Activated naive CD4-positive, alpha-beta T cell treated with anti-CD3 and anti-CD28 coated beads for 36 hours (primary cell): ENCODE measurements at places on chromosomes 2 and 18.

DNA sequence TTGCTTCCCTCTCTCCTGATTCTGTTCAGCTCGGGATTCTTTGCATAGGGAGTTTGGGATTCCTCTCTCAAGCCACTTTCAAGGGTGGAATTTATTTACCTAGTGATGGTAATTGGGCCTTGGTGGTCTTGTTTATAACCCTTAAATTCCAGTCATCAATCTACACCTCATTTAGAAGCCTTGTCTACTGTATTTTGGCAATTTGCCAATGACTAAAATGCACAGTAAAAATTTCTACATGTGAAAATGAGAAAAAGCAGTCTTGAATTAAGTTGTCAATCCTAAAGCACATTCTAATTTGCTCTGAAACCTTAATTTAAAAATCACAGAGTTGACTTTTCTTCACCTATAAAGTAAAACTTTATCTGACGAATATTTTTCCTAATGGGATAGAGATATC, 749.2 kb upstream of the CRIM1 start:
- H3K4me3 ChIP-seq: no peak overlapping the region
- no peak for DNase-seq
- peaks cover 2% of the 10 kb centered on the region for H3K27me3 ChIP-seq

DNA sequence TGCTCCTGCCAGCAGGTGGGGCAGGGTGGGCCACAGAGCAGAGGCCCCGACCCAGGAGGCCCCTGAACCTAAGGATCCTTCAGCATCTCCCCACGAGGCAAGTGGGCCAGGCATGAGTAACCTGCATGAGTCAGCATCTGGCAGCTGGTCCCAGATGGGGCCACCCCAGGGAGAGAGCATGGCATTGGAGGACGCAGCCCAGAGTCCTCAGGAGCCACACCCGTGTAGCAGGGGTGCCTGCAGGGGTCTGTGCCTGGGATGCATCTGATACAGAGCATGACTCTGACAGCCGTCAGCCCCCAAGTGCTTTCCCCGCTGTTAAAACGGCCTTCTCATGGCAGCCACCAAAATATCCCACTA, 185.6 kb upstream of the SALL3 start:
- H3K4me3 ChIP-seq: no peak overlapping the region
- DNase-seq: no peak
- no peaks in the 10 kb centered on the region for H3K27me3 ChIP-seq
- no peak overlapping the region for H3K27ac ChIP-seq
- no peaks in the 10 kb centered on the region for H3K4me1 ChIP-seq

DNA sequence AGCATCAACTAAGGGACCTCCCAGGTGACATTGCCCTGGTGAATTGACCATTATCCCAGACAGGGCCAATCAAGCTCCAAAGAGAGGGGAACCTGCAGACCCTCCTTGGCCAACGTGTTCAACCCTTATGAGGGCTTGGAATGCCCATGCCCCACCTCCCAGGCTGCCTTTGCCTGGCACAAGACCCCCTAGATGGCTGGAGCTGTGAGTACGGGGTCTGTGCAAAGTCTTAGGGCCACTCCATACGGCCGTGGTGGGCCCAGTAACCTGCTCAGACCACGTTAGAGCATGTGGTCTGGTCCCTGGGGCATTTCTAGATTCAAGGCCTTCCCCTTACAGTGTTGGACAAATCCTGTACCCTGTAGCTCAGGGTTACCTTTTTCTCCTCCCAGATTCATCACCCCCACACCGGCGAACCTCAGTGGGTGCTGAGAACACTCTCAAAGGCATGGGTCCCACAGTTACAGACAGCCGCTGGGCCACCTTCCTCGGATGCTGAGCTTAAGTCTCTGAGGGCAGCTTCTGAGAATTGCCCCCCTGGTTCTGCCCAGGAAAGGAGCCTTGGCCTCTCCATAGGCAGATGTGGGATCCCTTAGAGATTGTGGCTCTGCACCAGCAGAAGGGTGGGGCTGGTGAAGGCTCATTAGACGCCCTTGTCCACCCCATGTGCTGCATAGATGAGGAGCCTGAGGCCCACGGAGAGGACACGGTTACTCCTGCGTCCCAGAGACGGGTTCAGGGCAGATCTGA, 18.3 kb upstream of the KCNK3 start:
- H3K27me3 ChIP-seq: peaks cover 10% of the 10 kb centered on the region
- no peak for DNase-seq
- H3K27ac ChIP-seq: no peak overlapping the region
- no peak overlapping the region for H3K4me3 ChIP-seq

DNA sequence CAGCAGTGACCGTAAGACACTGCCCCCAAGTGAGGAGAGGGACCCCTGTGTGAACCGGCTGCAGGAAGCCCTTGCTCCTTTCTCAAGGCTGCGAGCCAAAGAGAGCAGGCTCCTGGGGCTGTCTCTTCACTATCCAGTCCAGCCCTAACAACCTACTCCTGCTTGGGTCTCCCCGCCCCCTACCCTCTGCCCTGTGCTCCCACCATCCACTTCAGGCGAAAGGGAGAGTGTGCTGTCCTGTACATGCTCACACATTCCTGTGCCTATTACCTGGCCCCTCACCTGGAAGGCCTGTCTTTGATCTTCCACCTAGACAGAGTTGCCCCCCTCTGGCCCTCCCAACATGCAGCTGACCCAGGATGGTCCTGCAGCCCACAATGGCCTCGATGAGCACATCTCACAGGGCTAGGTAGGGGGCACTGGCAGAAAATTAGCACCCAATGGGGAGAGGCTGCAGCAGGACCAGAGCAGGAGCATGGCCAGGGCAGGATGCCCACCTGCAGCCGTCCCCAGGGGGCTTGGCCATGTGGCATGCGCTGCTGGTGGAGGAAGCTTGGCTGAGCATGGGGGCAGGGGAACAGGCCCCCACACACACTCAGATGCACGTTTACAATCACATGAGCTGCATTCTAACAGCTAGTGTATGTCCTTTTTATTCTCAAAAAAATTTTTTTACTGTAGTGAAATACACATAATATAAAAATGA, 93.5 kb downstream of the POLR1A start:
- no peaks in the 10 kb centered on the region for H3K27me3 ChIP-seq
- no peak overlapping the region for H3K27ac ChIP-seq
- DNase-seq: no peak
- H3K4me3 ChIP-seq: no peak overlapping the region
- no peaks in the 10 kb centered on the region for H3K36me3 ChIP-seq

DNA sequence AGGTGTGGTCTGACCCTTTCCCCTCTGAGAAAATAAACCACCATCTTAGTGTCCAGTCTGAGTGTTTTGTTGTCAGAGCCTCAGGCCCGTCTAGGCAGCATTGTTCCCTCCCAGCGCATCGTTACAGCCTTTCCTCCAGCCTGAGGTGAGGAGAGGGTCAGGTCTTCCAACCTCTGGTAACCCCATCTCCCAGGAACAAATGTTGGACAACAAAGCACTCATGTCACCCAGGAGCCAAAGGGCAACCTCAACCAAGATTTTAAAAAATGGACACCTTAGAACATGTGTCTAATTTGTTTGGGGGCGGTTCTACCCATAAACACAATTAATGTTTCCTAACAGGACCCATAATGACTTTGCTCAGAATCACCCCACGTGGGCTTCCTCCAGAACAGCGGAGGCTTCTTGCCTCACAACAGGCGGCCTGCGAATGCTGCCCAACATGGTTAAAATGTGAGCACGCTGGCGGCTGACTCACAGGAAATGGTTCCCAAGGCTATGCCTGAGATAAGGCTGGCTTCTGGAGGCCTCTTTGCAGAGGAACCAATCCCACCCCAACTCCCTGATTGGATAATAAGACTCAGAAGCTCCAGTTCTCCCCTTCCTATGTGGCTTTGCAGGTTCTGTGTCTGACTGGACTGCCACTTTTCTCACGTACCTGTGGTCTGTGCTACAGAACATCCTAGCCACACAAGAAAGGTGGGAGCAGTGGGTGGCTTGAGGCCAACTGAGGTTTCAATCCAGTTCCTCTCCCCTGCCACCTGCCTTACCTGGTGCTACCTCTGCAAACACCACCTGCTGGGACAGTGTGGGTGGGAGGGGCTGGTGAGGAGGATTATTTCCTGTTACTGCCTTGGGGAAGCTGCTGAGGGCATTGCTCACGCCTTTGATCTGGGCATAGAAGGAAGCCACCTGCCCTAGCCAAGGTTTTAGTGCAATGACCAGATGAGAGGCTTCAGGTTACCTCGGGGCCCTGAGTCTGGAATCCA, 108.8 kb downstream of the B3GNT2 start:
- no peaks in the 10 kb centered on the region for H3K36me3 ChIP-seq
- H3K4me1 ChIP-seq: peaks cover 66% of the 10 kb centered on the region
- no peaks in the 10 kb centered on the region for H3K27me3 ChIP-seq
- DNase-seq: peak; percentile 72
- peak overlapping the region; percentile 90 for H3K27ac ChIP-seq

DNA sequence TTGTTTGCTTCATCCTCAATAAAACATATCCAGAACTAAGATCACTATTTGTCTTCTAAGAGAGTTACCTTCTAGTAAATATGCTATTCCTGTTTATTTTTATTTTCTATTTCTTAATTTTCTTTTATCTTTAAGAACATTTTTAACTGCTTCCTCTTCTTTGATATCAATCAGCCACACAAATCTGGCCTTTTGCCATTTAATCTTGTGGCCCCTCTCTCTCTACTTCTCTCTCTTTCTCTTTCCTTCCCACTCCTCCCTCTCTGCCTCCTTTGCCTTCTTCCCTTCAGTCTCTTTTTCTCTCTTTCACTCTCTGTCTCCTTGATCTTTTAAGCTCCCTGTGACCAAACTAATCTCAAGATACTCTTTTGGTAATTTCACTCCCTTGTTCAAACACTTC, 108.4 kb downstream of the GRB14 start:
- H3K27ac ChIP-seq: no peak overlapping the region
- no peaks in the 10 kb centered on the region for H3K27me3 ChIP-seq
- no peak overlapping the region for H3K4me3 ChIP-seq
- no peak for DNase-seq
- H3K36me3 ChIP-seq: no peaks in the 10 kb centered on the region

- H3K4me1 ChIP-seq: no peaks in the 10 kb centered on the region
- H3K27me3 ChIP-seq: no peaks in the 10 kb centered on the region
- peaks cover 14% of the 10 kb centered on the region for H3K36me3 ChIP-seq
- no peak overlapping the region for H3K4me3 ChIP-seq
- H3K27ac ChIP-seq: no peak overlapping the region
Observed at GRCh38 chr2:201345625-201346213, 11.4 kb downstream of the FLACC1 start.

DNA sequence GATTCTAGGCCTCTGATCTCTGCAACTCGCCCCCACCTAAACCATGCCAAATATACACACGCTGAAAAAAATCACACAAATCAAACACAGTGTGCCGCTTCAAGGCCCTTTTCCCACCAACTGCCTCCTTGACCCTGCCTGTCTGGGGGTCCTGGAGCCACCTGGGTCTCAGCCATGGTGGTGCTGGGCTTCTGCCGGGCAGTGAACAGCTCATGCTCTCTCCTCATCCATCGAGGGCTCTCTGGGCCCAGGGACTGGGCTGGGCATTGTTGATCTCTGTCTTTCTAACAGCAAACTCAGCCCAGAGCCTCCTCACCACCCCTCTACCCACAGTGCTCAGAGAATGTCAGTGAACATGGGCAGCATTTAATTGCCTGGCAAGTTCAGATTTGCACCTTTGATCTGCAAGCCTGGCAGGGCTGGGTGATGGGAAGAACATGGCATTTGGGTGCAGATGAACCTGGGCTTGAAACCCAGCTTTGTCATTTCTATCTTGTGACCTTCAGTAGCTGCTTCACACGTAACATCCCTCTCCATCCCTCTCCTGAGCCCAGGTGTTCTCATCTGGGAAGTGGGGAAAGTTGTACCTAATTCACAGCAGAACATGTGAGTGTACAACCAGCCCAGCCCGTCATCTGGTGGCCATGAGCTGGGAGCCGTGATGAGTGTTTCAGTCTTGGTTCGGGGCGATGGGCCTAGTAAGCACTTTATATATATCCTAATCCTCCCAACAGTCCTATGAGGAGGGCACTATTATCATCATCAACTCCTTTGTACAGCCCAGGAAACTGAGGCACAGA, 46.1 kb downstream of the SDC1 start:
- no peak overlapping the region for H3K27ac ChIP-seq
- no peaks in the 10 kb centered on the region for H3K27me3 ChIP-seq
- no peaks in the 10 kb centered on the region for H3K36me3 ChIP-seq
- H3K4me1 ChIP-seq: no peaks in the 10 kb centered on the region
- H3K4me3 ChIP-seq: no peak overlapping the region
- no peak for DNase-seq

DNA sequence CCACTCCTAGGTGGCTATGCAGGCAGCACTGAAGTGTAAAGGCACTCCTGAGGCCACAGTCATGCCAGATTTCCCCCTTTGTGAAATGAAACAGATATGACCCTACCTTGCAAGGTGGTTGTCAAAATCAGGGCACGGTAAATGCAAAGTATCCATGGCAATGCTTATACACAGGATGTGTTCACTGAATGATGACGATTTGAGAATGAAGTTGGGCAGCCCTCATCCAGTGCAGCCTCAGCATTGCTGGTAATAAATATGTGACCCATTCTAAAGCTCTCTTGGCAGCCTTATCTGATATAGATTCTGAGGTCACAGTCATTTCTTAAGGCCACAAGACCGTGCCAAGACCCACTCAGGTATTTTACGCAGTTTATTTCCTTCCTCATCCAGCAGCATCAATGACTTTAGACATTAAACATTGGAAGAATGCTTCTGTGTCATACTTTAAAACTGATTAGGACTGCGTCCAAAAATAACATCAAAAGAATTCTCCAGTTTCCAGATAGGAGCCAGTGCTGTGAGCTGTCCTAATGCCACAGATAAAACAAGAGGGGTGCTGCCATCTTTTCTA, 125.5 kb upstream of the SERTAD2 start:
- H3K27me3 ChIP-seq: no peaks in the 10 kb centered on the region
- no peaks in the 10 kb centered on the region for H3K36me3 ChIP-seq
- H3K4me3 ChIP-seq: no peak overlapping the region
- peaks cover 2% of the 10 kb centered on the region for H3K4me1 ChIP-seq

DNA sequence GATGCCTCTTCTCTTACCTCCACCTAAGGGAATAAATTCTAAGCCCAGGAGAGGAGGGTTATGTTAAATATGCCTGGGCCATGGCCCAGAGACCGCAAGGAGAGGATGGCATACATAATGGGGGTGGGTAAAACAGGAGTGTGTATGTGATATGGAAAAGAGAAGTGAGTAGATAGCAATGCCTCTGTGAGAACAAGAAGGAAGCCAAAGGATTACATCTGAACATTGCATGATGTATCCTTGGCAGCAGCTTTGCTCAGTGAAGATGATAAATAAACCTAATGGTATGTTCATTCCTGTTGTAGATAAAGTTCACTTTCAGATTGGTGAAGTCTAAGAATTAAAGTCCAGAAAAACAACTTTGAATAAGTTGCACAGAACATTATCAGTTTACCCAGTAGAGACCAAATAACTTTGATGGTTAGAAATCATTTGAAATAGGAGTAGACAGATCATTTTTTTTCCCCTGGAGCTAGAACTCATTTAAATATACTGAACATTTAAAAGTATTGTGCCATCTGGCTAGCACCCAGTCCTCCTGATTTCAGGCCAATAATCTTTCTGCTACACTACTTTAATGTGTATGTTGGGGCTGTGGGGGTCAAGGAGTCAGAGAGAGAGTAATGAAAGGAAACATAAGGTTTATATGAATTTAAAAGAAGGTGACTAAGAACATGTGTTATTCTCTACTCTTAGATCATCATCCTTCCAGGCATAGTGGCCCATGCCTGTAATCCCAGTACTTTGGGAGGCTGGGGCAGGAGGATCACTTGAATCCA, 231.7 kb downstream of the PARD3B start:
- no peaks in the 10 kb centered on the region for H3K36me3 ChIP-seq
- no peaks in the 10 kb centered on the region for H3K4me1 ChIP-seq
- H3K4me3 ChIP-seq: no peak overlapping the region
- H3K27me3 ChIP-seq: peaks cover 5% of the 10 kb centered on the region

- no peak overlapping the region for H3K4me3 ChIP-seq
- H3K36me3 ChIP-seq: no peaks in the 10 kb centered on the region
- DNase-seq: no peak
- no peaks in the 10 kb centered on the region for H3K4me1 ChIP-seq
- H3K27ac ChIP-seq: no peak overlapping the region
Observed at GRCh38 chr2:182358601-182359000, 68.2 kb downstream of the PDE1A start.
